ENCODE measurements at places on chromosomes 2 and 18.

- DNase-seq, result no peak
These were observed 50.2 kb upstream of the LRP1B start for GRCh38 chr2:142180820-142181533.

DNA sequence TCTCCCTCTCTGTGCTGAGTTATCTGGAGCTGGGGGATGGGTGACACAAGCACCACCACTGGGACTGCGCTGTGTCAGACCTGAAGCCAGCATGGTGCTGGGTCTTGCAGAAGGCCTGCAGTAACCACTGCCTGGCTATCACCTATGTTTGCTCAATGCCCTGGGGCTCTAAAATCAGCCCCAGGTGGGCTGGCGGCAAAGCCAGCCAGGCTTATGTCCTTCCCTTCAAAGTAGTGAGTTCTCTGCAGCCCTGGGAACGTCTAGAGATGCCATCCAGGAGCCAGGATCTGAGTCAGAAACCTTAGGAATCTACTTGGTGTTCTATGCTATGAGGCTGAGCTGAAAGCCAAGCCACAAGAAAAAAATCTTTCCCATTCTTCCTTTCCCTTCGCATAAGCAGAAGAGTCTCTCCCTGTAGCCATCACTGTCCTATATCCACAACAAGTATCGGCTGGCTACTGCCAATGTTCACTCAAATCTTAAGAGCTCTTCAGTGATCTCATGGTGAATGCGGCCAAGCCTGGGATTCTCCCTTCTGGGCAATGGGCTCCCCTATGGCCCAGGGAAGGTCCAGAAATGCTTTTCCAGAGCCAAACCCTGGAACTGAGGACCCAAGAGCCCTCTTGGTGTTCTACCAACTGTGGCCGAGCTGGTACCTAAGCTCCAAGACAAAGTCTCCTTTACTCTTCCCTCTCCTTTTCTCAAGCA lies 248.7 kb downstream of the ZNF385B start:
- DNase-seq, result no peak

- no peak for DNase-seq
These were observed 23.4 kb downstream of the OTX1 start for GRCh38 chr2:63073994-63074393.

- DNase-seq, result no peak
These were observed 13.9 kb downstream of the UBE2F start for GRCh38 chr2:237980751-237981150.

DNA sequence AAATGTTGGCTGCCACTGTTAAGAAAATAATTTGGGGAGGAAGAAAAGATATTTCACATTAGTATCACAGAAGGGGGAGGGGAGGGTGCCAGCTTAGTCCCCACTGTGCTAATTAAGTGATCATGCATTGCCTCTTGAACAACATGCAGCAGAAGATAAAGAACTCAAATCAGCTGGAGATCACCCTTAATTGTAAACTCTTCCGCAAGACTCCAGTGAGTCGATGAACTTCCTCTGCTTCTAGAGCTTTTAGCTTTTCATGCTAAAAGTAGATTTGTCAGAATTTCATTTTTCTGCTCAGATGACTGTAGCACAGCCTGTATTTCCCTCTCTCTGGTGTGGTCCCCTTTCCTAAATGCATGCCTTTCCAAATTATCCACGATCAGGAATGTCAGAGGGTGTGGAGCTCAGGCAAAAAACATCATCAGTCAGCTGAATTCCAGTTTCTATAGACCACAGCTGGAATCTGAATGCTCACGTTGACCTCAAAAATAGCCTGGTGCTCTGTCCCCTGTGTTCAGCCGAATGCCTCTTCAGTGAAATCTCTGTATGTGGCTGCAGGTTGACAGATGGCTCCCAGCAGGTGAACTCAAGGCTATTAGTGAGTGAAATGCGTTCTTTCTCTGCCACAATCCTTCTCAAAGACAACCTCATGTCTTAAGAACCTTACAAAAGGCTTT lies 156.8 kb upstream of the UNC80 start:
- DNase-seq, result no peak

DNA sequence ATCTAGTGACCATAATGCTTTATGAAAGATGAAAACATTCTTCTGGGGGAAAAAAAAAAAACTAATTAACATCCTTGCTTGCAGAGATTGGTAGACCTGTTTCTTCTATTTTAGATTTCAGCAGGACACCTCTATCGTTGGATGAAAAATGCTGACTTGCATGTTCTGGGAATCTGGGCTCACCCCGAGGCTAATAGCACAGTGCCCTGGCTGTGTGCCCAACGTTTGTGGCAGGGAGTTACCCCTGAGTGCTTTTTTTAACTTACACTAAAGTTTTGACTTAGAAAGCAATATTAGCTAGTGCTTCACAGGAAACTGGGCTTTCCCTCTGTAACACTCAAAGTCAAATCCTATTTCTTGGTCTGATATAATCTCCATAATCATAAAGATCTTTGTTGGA lies 233.2 kb downstream of the SLC8A1 start:
- no peak for DNase-seq

- no peak for DNase-seq
These were observed 22.8 kb upstream of the SCN7A start for GRCh38 chr2:166516712-166517303.

- no peak for DNase-seq
These were observed 654.3 kb downstream of the LRRTM4 start for GRCh38 chr2:76867854-76868253.

DNA sequence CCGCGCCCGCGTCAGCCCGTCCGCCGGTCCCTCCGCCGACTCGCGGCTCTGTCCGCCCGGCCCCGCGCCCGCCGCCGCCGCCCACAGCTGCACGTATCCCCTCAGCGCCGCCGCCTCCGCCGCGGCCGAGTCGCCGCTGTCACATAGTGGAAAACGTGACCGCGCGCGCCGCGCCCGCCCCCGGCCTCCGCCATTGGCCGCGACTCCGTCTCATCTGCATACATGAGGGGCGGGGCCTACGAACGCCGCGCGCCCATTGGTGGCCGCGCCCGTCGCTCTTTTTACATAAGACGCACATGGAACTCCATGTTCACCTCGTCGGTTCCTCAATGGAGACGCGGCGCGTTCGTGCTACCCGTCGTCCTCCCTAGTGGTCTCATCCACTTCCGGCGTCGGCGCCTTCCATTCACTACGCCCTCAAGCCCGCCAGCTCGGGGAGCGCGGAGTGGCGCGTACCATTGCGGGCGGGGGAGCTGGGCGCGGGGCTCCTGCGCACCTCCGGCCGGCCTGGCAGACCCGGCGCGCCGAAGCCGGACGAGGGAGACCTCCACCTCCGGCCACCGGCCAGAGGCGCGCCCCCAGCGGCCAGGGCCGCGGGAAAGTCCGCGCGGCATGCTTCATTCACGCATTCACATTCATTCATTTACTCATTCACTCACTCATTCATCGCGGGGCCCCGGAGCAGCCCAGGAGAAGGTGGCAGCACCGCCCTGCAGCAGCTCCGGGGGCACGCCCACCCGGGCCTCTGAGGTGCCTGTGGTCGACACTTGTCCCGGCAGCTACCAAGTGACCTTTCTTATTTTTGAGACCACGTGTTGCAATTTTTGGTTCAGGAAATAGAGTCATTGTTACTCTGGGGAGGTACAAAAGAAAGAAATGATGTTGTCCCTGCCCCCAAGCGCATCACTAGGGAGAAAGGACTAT lies 502 bp upstream of the PER2 start:
- peak; percentile 96 for DNase-seq

GRCh38 chr2:24307961-24308360 lies 52.4 kb downstream of the ITSN2 start:
- DNase-seq, result no peak

DNA sequence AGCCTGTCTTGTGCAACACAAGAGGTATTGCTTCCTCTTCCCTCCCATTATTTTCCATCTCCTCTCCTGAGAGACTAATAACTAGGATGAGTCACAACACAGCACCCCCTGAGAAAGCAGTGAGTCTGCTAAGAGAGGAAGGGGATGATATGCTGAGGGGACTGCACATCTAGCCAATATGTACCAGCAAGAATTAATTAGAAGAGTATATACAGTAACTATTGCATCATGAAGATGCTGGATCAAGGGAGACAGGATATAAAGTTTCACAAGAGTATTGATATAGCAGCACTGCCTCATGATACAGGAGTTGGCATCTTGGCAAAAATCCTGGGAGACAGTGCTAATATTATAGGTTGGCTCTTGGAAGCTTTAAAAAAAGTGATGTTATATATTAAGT lies 289.9 kb upstream of the RBMS1 start:
- DNase-seq, result no peak

DNA sequence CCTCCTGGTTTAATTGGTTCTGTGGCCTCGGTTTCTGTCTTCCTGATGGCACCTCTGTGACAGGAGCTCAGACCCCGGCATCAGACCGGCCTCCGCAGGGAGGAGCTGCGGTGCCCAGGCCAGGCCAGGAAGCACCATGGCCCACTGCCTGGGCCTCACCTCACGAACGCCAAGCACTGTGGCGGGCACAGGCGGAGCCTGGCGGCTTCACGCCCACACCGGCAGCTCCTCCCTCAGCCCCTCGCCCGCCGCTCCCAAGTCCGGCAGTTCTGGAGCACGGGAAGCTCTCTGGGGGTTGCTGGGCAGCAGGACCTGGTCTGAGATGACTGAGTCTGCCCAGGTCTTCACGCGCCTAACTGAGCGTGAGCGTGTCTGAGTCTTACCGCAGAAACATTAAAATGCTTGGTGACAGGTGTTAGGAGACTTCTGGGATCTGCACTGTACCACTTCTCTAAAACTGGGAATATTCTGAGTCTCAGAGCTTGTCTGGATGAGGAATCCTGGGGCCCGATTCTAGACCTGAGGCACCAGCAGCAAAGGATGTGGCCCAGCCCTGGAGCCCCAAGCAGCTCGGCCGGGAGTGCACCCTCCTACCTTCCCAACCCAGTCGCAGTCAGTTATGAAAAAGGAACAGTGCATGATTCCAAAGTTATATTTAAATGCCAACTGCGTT lies 21.9 kb downstream of the RTP5 start:
- DNase-seq, result no peak

DNA sequence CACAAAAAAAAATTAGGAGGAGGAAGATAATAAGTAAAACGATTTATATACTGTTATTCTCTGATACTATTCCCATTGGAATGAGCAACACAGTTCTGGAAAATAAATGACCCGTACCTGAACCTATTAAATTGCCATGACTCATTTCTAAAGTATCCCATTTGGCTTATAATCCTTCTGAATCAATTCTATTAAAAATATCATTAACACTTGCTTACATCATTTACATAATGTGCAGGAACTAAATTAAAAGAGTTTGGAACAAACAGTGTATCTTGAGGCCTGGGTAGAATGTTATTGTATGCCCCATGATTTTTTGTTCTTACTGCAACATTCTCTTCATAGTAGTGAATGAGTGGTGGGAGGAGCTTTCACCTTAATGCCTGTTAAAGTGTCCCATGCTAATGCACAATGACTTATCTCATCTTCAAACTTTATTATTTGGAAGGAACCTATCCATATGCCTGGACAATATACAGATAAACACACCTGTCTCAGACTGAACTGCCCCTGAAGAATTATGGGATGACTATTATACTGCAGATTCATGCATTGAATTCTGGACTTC lies 549.9 kb upstream of the ACVR2A start:
- no peak for DNase-seq

DNA sequence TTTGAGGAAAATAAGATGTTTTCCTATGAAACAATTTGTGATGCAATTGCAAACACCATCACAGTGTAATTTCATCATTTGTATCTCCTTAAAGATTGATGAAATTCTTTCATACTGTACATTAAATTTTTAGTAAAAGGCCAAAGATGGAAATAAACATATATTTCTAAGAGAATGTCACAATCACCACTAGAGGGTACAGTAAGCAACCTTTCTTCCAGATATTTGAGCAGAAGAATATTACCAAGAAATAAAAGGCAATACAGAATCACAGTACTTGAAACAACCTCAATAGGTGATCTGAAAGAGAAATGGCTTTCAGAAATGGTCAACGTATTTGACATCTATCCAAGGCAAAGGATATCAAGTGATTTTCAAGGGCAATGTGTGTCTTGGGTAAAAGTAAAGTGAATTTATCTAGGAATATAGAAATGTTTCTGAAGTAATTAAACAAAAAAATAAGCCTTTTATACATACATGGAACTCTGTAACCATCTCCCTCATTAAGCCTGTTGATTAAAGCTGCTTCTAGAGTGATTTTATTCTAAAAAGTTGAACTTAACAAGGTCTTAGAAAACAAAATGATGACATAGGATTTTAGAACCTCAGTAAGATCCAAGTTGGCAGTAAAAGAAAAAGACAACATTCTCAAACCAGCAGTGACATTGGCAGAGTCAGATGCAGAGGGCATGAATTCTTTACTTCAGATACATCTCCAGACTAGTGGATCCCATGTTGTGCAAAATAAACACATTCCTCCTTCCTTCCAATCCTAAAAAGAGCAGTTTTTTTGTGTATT lies 90.3 kb upstream of the SESTD1 start:
- no peak for DNase-seq

- no peak for DNase-seq
These were observed 1.1 kb upstream of the NEDD4L start for GRCh38 chr18:58042826-58043490.

GRCh38 chr2:14554849-14555545 lies 77.5 kb upstream of the LRATD1 start:
- no peak for DNase-seq

DNA sequence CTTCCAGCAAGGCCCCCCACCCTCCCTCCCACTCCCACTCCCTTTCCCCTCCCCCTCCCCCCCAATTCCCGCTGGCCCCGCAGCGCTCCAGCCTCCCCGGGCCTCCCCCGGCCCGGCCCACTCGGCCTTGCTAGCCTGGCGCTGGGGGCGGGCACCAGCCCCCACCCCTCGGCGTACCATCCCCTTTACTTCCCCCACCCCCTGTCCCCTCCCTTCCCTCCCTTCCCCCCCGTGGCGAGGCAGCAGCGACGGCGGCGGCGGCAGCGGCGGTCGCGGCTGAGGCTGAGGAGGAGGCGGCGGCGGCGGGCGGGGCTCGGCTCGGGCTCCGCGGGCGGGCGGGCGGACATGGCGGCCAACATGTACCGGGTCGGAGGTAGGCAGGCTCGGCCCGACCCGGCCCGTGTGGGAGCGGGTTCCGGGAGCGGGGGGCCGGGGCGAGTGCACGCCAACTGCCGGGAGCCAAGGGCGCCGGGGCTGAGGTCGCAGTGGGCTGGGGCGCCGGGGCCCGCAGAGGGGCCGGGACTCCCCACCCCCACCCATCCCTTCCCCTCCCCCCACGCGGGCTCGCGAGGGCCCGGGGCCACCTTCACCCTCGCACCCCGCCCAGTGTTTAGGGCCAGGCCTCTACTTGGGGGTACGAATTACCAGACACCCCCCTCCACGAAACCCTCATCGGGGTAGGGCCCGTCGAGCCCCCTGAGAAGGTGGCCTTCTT lies at the start of gene MTA3:
TSS of gene MTA3 (plus strand) at position 232 of the 715 bp plus-strand sequence. CDS start at position 346, 114 bp downstream.
- no peak for DNase-seq

DNA sequence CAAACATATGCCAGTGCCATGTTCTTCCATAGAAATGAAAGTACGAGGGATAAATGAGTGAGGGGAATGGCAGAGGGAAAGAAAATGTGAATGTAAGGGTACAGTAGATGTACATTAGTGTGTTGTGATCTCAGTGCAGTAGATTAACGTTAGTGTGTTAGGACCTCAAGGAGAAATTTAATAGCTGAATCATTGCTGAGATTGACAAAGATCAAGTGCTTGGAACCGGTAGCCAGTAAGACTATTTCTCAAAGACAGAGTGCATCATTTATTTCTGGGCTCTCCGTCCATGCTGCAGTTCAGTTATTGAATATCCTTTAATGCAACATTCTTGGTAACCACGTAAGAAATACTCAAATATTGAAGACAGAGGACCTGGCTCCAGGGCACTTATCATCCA lies 246.0 kb downstream of the PTPRM start:
- DNase-seq, result no peak

GRCh38 chr2:57080035-57080434 lies 896.2 kb downstream of the CCDC85A start:
- DNase-seq, result no peak

Measured in left renal cortex interstitium (tissue), 4 donors.